ENCODE measurements at places on chromosomes 13 and 19. TPM values are rescaled to one million over a fixed set of nuclear protein-coding genes. Genes with fewer than 3 reads are reported as not detected.

ERICH4 gene
- not detected for total RNA-seq

SPRY2 gene
- 18.2 TPM for total RNA-seq

TTC9B gene
- total RNA-seq = 2.3 TPM

GRCh38 chr19:9008667-9009066, 1.5 kb downstream of the MUC16 start:
- no peak for DNase-seq

- no peak for DNase-seq
Measured at GRCh38 chr19:13530720-13531119, 24.4 kb upstream of the CACNA1A start.

DNA sequence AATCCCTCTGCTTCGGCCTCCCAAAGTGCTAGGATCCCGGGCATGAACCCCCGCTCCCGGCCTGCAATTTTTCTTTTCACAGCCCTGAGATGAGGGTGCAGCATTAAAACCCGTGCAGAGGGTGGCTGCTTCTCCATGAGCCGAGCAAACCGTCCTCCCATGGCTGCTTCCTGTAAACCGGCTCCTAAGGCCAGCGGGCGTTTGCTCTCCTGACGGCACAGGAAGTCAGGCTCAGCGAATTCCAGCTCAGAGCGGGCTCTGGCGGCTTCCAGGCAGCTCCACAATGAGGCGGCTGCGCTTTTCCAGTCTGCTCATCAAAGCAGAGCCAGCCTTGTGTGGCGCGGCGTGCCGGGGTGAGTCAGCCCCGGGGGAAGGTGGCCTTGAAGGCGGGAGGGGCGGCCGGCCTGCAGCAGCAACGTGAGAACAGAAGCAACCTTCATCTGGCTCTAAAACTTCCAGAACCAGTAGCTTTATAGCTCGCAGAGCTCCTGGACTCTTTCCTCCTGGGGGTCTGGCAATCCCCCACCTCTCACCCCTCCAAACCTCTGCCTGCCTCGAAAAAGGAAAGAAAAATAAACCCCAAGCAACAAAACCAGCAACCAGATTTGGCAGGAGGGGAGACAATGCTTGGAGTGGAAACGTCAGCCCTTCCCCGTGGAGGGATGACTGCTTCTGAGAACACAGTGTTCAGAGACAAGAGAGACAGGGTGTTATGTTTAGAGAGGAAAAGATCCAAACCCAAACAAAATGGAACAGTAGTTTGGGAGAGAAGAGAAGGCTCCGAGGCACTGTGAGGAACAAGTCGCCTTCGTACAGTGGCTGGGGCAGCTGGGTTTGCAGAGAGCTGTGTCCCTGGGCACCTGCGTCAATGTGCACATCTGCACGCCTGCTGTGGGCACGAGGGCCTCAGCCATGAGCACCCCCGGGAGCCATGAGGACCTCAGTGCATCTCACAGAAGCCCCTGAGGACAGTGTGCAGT, 67.8 kb downstream of the GADD45B start:
- no peak for DNase-seq

GRCh38 chr13:110644892-110645521, 29.7 kb downstream of the NAXD start:
- no peak for DNase-seq

CDX2 gene
- total RNA-seq = 5.1 TPM

- DNase-seq = no peak
Measured at GRCh38 chr13:91053318-91054065, 294.0 kb upstream of the MIR17HG start.

DNA sequence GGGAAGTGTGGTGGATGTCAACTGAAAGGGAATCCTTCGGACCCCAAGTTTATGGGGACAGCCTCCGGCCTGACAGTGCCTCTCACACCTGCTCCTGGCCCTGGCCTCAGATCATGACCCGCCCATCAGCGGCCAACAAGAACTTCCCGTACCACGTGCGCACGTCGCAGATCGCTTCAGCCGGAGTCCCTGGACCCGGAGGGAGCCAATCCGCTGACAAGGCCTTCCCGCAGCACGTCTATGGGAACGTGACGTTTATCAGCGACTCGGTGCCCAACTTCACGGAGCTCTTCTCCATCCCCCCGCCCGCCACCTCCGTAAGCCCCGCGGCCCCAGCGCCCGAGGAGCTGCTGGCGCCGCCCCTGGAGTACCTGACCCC, 2.0 kb upstream of the MEGF8 start:
- no peak for DNase-seq

- no peak for DNase-seq
Measured at GRCh38 chr19:10752237-10752912, 34.5 kb downstream of the DNM2 start.

PSG6 gene
- total RNA-seq = not detected

DNA sequence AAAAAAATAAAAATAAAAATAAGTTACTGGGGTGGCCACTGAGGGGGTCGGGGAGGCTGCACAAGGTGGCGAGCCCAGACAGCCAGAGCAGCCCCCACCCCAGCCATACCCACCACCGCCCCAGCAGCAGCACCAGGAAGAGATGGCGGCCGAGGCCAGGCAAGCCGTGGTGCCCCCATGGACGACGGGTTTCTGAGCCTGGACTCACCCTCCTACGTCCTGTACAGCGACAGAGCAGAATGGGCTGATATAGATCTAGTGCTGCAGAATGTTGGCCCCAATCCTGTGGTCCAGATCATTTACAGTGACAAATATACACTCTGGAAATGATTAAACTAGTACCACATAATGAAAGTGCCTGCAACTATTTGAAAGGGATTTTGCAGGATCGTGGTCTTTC, 71.6 kb upstream of the ZDHHC20 start:
- DNase-seq = no peak

LGALS14 gene
- total RNA-seq = not detected

CGB3 gene
- not detected for total RNA-seq

- DNase-seq = no peak
Measured at GRCh38 chr19:31594701-31595100, 245.5 kb upstream of the TSHZ3 start.

DNA sequence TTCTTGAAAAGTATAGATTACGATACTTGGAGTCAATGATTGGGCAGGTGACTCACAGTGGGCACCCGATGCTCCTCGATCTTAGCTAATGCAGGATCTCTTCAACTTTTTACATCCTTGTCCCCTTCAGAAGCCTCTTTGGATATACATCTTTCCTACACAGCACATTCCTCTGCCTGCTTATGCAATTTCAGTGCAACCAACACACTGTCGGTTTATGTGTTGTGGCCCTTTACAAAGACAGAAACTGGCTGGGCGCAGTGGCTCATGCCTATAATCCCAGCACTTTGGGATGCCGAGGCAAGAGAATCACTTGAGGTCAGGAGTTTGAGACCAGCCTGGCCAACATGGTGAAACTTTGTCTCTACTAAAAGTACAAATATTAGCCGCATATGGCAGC, 2.6 kb downstream of the GPR42 start:
- no peak for DNase-seq

DNA sequence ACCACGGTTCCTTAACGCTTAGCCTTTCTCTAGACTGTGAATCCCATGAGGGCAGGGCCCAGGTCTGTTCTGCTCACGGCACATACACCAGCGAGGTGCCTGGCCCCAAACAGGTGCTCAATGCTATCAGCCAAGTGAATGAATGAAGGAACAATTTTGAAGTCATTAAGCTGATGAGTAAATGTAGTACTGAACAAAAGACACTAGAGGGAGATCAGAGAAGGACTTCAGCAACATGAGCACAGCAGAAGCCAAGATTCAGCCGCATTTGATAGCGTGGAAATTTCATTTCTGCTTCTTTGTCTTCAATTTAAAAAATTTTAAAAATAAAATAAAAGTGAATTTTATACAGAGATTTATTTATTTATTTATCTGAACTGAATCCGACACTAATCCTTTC, 20.1 kb upstream of the MYO16 start:
- DNase-seq = no peak

DNA sequence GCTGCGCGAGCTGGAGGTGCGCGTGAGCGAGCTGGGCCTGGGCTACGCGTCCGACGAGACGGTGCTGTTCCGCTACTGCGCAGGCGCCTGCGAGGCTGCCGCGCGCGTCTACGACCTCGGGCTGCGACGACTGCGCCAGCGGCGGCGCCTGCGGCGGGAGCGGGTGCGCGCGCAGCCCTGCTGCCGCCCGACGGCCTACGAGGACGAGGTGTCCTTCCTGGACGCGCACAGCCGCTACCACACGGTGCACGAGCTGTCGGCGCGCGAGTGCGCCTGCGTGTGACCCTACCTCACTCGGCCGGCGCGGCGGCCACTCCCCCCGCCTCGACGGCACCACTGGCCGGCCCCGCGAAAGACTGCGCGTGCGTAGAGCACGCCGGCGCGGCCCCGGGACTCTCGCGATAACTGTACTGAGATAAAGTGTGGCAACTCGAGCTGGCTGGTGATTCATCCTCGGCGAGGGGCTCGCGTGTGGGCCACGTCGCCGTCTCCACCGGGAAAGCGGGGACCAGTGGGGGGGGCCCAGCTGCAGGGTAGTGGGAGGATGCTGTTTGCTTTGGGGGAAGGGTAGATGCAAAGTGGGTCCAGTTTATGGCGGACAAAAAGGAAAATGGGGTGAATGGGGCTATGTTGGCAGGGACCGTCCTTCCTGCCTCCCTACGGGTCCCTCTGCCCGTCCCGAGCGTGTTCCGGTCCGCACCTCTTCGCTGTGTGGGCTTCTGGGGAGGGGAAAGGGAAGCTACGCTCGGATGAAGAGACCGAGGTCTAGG, 11.4 kb downstream of the FUT6 start:
- peak; percentile 67 for DNase-seq

OR10H3 gene
- total RNA-seq = not detected

ZNF135 gene
- total RNA-seq = not detected

- DNase-seq = no peak
Measured at GRCh38 chr19:7901337-7901736, 2.3 kb upstream of the MAP2K7 start.

GJB2 gene
- total RNA-seq = 54.2 TPM

DNA sequence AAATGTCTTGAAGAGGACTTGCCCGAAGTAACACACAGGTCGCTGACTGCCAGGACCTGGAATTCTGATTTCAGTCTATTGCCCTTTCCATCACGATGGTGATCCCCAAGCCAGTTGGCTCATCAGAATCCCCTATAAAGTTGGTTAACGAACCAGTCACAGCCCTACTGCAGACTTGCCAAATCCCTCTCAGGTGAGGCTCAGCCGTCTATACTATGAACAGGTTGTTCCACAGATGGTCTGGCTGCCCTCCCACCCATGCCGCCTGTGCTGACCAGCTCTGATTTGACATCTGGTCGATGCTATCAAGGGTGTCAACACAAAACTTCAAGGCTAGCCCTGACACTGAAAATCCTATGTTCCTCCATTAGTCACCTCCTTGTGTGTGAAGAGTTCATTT, 90.0 kb downstream of the RNASEH2B start:
- no peak for DNase-seq

FXYD7 gene
- total RNA-seq = not detected

FLT1 gene
- 0.15 TPM for total RNA-seq

- no peak for DNase-seq
Measured at GRCh38 chr13:63396746-63397145, 1981.1 kb upstream of the PCDH20 start.

DNA sequence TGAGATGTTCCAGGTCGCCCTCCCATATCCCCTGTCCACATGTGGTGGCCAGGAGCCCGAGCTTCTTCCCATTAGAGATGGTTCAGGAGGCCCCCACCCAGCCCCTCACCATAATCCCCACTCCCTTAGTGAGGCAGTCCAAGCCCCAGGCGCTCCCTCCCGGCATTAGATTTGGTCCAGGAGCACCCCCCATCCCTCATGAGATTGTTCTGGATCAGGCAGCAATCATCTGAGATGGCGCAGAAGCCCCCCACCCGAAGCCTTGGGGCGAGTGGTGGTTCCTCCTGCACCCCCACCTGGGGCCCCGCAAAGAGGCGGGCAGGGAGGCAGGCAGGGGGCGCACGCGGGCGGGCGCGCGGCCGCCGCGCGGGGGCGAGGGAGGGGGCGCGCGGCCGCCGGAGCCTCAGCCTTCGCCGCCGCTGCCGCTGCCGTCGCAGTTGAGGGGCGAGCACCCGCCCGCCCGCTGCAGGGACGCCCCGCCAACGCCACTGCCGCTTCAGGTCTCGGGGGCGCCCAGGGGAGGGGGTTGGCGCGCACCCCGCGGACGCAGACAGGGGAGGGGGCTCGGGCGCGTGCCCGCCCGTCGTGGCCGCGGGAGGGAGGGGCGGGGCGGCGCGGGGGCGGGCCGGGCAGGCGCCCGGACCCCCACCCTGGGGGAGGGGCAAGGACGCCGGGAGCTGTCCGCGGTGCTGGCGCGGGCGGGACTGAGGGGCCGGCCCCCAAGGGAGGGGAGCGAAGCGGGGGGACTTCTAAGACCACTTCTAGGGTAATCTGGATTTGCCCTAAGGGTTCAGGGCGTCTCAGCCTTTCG, 46.4 kb upstream of the SHKBP1 start:
- no peak for DNase-seq

- no peak for DNase-seq
Measured at GRCh38 chr19:56106397-56106849, 14.7 kb downstream of the ZNF787 start.

ZNF98 gene
- not detected for total RNA-seq

OR7C2 gene
- not detected for total RNA-seq

SAMD1 gene
- total RNA-seq = 82.0 TPM

- peak; percentile 88 for DNase-seq
Measured at GRCh38 chr19:53195265-53195903, 2.2 kb upstream of the ZNF665 start.

VSTM2B gene
- not detected for total RNA-seq

PEPD gene
- 102 TPM for total RNA-seq

GRCh38 chr19:29610574-29611271, 4.6 kb downstream of the POP4 start:
- peak; percentile 59 for DNase-seq

- DNase-seq = no peak
Measured at GRCh38 chr13:110808138-110808537, 94.6 kb downstream of the ING1 start.

GRIN2D gene
- 6.2 TPM for total RNA-seq

DNA sequence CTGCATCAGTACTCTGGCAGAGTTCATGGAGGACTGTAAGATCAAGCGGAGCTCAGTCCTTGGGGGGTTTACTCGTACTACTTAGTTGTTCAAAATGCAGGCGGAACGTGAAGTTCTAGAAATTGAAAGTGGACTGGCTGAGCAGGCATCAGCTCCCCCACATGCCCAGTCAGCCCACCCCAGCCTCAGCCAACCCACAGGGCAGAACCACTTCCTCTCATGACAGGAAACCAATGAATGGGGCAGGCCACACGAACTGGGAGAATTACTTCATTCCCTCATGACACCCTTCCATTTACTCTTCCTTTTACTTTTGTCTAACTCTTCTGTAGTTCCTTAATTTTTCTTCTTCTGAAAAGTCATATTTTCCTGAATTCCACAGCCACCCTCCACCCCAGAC, 71.9 kb downstream of the FLT1 start:
- DNase-seq = no peak

DNA sequence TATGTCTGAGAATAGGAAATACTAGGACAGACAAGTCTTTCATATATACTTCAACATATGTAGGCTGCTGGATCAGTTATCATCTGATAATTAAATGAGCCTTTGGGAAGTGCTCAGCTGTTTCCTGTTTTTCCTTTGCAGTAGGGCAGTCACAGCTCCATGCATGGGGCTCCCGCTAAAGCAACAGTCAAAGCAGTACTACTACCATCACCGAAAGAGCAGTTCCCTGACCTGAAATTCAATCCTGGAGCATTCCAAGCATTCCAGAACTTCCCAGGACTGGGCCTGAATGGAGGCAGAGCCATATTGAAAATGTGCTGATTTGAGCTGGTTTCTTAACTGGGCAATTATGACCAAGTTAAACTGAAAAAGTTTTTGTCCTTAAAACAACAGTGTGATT, 20.5 kb downstream of the MICU2 start:
- DNase-seq = no peak

GRCh38 chr13:66305961-66306617, 924.0 kb downstream of the PCDH9 start:
- DNase-seq = no peak

GRCh38 chr19:5041913-5042187, 72.9 kb downstream of the KDM4B start:
- DNase-seq = no peak

MCEMP1 gene
- not detected for total RNA-seq

DCAF15 gene
- 38.8 TPM for total RNA-seq

Measured in Panc1 (cell line).